Transverse colon (tissue), 4 donors: ENCODE measurements at places on chromosomes 12 and 14. TPM values are rescaled to one million over a fixed set of nuclear protein-coding genes. Genes with fewer than 3 reads are reported as not detected.

DNA sequence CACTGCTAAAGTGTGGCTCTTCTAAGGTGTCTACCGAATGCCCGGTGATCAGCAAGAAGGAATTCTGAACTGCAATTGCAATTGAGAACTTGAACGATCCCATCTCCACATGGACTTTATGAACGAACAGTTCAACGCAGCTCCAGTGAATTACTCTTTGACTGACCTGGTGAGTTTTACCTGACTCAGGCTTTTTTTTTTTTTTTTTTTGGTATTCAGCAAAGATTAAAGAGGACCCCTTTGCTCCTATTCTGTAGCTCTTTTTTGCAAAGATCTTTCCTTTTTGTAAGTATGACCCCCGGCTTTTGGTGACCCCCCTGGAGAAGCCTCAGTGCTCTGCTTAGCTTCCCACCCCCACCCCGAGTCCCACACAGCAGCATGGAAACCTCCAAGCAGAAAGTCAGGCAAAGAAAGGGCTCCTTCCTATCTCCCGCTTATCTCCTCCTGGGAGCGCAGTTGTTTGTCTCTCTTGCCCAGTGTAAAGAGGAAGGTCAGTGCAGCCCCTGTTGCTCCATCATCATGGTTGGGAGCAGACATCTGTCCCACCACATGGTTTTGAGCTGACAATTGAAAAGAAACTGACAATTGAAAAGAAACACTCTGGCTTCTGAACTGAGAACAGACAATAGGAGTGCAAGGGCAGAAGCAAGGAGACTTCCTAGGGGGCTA is 72.1 kb upstream of the DIO3 start:
- DNase-seq: no peak

- DNase-seq: no peak
These were observed 904 bp downstream of the CACNA1C start for GRCh38 chr12:2053691-2054090.

GRCh38 chr12:111138016-111138415 is 217.6 kb upstream of the MYL2 start:
- DNase-seq: no peak

ACSM4 gene
- not detected for total RNA-seq

DNA sequence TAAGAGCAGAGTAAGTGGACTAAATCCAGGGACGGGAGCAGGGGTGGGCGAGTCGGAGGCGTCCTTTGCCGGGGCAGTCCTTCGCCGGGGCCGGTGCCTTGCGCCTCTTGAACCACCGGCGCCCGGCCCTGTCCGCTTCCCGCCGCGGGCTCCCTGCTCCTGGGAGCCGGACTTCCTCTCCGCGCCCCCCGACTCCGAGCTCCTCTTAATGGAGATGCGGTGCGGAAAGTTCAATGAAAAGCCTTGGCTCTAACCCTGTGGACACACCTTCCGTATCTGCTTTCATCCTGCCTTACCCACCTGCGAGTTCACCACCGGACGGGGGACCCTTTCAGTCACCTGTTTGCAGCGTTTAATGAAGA is 412 bp downstream of the FGFR1OP2 start:
- no peak for DNase-seq

TAS2R13 gene
- not detected for total RNA-seq

DNA sequence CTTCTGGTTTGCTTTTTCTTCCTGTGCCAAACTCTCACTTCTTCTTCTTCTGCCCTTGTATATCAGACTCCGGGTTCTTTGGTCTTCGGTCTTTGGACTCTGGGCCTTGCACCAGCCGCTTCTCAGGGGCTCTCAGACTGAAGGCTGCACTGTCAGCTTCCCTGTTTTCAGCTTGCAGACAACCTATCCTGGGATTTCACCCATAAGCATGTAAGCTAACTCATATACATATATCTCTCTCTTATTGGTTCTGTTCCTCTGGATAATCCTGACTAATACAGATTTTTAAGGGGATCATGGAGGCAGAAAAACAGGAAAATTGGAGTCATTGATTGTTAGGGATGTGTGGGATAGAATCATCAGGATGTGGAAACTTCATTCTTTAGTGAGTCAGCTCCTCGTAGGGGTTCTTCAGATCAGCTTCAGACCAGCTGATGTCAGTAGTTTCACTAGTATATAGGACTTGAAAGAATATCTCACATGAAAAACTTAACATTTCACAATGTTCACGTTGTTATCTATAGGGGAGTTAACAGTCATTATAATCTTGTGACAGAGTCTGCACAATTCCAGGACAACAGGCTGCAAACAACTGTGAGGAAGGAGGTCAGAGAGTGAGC is 102.9 kb downstream of the RASSF9 start:
- DNase-seq: no peak

DACT1 gene
- 3.7 TPM for total RNA-seq

DCN gene
- 277 TPM for total RNA-seq

GRCh38 chr12:71130521-71131069 is 27.2 kb downstream of the TSPAN8 start:
- no peak for DNase-seq

- DNase-seq: no peak
These were observed 361.3 kb upstream of the TMTC1 start for GRCh38 chr12:30144777-30145683.

DNA sequence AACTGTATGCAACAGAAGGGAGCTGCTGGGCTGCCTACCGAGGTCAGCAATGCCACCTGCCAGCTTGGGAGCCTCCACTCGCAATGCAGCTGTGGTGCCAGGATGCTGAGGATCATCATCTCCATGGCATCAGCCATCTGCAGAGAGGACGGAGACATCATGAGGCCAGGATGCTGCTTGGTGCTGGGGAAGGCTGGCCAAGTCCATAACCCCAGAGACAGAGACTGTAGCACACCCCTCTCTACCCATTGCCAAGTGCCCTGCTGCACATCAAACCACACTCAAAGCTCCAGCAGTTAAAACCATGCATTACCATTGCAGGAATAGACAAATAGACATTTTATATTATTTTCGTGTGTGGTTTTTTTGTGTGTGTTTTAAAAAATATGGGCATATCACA is 43.5 kb downstream of the SVOP start:
- no peak for DNase-seq

DNA sequence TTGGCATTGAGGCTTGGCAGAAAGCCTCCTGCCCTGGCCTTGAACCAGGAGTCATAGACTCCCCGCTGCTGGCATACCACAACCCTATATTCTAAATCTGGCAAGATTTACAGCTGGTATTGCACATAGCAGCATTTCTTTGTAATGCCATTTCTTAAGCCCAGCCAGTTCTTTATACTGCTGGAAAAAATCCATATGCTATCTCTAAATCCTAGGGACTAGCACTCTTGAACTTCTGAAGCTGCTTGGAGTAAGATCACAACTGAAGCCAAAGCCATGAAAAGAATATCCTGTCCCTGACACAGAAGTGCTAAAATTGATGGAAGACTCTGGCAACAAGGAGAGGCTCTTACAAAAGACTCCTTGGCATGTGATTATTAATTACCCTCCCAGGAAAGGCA is 89.3 kb downstream of the KCNC2 start:
- no peak for DNase-seq

PLEKHG7 gene
- total RNA-seq: 8.6 TPM

GRCh38 chr14:39109893-39110715 is 4.0 kb upstream of the GEMIN2 start:
- DNase-seq: no peak

TRIM9 gene
- 18.4 TPM for total RNA-seq

C1QL4 gene
- not detected for total RNA-seq

DNA sequence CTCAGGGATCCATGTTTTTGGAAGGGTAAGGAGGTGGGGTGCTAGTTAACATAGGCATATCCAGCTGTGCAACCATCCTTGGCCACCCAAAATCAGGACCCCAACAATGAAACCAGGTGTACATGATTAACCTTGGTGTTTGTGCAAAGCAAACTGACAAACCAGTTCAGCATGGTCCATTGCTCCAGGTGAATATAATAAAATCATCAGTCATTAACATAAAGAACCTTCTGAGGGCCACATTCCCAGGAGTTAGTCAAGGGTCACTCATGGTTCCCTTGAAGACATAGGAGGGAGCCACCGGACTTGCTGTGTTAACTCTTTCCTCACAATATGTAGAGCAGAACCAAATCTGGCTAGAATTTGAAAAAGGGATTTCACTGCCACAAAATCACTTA is 17.8 kb downstream of the SLC38A2 start:
- no peak for DNase-seq

BCL11B gene
- 0.37 TPM for total RNA-seq

- DNase-seq: no peak
These were observed 106.1 kb downstream of the PTPN11 start for GRCh38 chr12:112524676-112525425.

GRCh38 chr12:52771505-52771904 is 5.6 kb downstream of the KRT76 start:
- no peak for DNase-seq

GRCh38 chr12:83197483-83197914 is 510.8 kb downstream of the TMTC2 start:
- DNase-seq: no peak

CAPZA3 gene
- total RNA-seq: not detected

MYF5 gene
- total RNA-seq: not detected

- DNase-seq: no peak
These were observed 44.0 kb downstream of the TAOK3 start for GRCh38 chr12:118328486-118329330.

KCNA1 gene
- 0.75 TPM for total RNA-seq

HHIPL1 gene
- 31.0 TPM for total RNA-seq

GRCh38 chr12:69475237-69475975 is 5.2 kb downstream of the FRS2 start:
- no peak for DNase-seq

PTPRO gene
- 5.2 TPM for total RNA-seq

MED6 gene
- total RNA-seq: 24.4 TPM

POTEM gene
- not detected for total RNA-seq

DNA sequence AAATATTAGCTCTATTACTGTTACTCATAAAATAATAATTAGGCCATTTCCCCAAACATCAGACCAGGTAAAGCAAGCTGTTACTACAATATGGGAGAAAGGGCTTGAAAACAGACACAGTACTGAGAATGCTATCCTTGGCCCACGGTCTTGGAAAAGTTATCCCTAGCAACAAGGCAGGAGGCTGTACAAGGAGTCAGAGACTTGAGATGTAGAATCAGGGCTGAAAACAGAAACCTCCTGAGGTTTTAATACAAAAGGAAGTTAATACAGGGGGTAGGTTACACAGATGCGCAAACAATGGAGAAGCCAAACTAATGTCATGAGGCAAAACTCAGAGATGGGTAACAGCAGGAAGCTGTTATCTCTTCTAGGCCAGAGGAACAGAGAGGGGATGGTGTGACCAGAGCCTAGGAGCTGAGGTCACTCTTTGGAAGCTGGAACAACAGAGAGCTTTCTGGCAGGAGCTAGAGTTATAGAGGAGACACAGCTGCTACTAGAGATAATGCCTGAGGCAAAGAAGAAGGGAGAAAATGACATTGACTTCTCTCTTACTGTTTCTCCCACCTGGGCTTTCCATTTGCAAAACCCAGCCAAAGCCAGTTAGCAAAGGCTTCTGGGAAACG is 248.8 kb downstream of the SUDS3 start:
- DNase-seq: no peak

OR9K2 gene
- total RNA-seq: not detected

WNT5B gene
- 3.5 TPM for total RNA-seq

GRCh38 chr12:30926243-30927221 is at the start of gene TSPAN11:
TSPAN11 (plus strand) TSS chr12:30926748; CDS start chr12:30953992, 27,244 bp downstream.
- no peak for DNase-seq

GYS2 gene
- total RNA-seq: 0.16 TPM

DNA sequence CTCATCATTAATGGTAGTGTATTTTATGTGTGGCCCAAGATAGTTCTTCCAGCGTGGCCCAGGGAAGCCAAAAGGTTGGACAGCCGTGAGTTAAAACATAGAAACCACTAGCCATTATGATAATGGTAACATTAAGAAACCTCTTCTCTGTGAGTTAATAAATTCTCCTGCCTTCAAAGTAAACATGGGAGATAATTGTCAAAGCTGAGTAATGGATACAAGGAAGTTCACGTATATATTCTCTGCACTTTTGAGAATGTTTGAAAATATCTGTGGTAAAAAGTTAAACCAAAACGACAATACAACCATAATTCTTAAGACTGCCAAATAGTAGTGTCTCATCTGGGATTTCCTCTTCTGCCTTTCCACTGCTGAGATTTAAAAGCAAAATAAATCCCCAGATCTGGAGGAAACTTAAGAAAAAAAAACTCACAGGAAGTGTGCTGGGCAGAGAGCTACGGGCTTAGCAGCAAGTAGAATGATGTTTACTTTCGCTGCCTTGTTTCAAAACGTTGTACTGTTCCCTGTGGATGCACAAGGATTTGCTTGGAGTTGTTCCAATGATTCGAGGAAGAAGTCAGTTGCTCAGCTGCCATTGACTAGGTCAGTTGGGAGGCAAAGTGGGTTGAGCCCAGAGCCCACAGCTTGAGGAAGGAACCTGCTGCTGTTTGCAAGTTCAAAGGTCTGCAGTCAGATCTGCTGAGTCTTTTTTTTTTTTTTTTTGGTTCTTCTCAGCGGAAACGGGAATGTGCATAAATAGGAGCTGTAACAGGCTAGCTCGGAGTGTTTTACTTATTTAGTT is 1.7 kb downstream of the TPCN1 start:
- DNase-seq: peak; percentile 84

TCTN2 gene
- total RNA-seq: 6.3 TPM

GRCh38 chr12:24996820-24997219 is 47.9 kb upstream of the BCAT1 start:
- DNase-seq: no peak
